CD4-positive, alpha-beta T cell treated with Interleukin-17A for 1 hour (primary cell): ENCODE measurements at places on chromosomes 11 and 22.

DNA sequence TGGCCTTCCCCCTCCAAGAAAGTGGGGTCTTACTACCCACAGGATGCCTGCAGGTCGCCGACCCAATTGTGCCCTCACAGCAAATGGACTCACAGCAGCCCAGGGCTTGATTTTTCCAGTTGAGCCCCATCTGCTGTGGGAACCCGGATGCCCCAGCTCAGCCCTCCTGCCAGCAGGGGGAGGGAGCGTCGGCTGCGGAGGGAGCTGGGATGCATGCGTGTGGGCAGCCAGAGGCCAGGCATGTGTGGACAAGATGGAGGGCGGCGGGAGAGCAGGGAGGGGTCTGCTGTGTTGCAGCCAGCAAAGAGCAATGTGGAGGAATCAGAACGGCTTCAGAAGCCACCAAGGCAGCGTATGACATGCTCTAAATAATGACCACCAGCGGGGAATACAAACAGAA lies 41.0 kb upstream of the EIF3D start:
- DNase-seq = no peak

DNA sequence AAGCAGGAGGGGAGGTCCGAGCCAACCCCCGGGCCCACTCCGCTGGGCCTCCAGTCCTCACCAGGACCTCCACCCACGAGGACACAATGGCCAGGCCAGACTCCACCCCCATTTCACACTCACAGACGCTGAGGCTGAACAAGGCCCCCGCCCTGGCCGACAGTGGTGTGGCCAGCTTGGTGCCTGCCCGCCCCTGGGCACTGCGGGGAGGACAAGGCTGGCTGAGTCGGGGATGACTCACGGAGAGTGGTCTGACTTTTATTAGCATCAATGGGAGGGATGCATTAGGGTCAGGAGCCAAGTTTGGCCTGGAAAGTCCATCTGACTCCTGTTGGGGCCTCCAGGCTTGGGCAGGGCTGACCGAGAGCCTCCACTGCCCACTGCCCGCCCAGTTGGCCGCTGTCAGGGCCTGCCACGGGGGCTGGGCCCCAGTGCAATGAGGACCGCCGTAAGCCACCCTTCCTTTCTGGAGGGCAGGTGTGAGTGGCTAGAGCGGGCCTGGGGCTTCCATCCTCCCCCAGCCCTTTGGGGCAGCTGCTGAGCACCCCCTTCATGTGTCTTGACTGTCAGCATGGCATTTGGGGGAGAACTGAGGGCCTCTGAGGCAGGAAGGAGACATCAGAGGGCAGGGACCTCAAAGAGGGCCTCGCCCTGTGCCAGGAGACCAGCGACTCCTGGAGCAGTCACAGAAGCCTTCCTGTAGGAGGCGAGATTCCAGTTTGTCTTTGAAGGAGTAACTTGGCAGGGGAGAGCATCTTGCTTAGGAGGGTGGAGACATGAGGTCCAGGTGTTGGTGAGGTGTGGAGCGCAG lies 10.6 kb downstream of the TSPAN32 start:
- no peak for DNase-seq

GRCh38 chr22:33969045-33969444 lies 48.8 kb upstream of the LARGE1 start:
- no peak for DNase-seq

GRCh38 chr11:32118025-32118974 lies 27.4 kb downstream of the RCN1 start:
- no peak for DNase-seq

DNA sequence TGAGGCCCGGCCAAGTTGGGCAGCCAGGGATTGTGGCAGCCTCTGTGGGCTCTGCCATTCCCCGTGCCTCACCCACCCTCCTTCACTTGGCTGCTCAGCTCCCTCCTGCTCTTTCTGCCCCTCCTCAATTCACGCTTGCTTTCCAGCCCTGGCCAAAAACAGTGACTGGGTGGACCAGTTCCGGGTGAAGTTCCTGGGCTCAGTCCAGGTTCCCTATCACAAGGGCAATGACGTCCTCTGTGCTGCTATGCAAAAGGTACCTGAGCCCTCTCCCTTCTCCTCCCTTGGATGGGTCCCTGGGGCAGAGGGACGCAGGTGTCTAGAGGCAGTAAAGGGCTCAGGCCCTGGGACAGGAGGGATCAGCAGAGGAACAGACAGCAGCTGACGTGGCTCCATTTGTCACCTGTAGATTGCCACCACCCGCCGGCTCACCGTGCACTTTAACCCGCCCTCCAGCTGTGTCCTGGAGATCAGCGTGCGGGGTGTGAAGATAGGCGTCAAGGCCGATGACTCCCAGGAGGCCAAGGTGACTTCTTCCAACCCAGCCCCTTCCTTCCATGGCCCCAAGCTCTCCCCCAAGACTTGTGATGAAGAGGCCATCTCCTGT lies 2.7 kb downstream of the FREY1 start:
- no peak for DNase-seq

DNA sequence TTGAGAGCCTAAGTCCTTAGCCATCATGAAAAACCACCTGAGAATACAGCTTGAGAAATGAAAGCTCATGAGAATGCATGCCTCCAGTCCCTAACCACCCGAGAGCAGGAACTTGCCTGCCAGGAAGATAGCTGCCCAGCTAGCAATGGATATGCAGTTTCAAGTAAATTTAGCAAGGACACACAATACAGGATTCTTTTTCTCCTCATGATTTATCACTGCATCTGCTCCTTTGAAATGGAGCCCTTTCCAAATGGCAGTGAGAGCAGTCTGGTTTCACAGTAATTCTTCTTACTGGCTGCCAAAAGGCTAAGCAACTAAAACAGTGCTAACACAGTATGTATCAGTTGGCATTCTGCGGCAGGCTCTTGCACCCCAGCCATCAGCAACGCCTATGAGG lies 109.9 kb downstream of the MICAL3 start:
- no peak for DNase-seq

DNA sequence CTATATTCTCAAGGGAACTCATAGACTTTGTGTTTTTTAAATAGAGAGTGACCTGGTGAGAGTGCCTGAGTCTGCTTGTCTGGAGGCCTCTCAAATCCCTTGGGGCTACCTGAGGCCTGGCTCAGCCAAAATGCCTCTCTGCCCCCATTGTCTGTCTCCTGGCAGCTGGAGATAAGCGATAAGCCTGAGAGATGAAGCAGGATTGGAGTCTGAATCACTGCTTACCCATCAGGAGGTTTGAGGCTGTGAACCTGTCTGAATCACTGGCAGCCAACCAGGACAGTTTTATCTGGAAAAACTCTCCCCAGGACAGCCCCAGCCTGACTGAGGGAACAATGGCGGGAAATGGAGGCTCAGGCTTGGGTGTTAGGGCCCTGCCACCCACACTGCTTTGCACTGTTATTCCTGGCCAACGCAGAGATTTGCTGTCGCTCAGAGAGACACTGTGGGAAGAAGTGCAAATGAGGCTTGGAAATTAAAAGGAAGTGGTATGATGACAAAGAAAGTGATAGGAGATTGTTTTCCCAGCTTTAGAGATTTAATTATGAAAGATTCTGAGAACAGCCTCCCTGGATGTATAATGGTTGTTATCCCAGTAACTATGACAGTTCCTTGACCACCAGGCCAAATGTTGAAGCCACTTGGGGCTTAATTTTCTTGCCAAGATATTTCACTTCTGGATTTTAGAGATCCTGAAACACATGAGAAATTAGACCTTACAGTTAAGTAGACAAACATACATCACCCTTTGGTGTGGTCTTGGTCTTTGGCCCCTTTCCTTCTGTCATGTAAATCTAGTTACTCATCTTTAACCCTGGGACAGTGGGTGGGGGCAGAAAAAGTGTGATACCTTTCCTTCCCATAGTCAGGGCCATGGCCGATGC lies 102.1 kb downstream of the RASSF10 start:
- no peak for DNase-seq

DNA sequence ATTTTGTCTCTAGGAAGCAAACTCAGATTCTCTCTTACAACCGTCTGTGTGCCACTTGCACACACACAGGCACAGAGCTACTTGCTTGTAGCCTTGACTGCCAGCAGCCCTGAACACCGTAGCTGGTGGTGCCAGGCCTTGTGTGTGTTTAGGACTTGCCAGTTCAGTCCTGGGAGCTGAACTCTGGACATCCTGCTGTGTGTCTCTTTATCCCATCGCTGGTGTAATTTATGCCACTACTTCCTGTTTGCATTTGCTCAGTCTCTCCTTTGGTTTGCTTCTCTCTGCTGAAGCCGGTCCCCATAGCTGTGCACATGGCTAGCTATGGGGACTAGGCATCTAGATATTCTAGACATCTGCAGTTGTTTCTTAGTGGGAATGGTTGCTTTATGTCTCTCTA lies 24.0 kb downstream of the MARK2 start:
- no peak for DNase-seq

GRCh38 chr22:34587357-34588356 lies 478.3 kb upstream of the ISX start:
- no peak for DNase-seq

DNA sequence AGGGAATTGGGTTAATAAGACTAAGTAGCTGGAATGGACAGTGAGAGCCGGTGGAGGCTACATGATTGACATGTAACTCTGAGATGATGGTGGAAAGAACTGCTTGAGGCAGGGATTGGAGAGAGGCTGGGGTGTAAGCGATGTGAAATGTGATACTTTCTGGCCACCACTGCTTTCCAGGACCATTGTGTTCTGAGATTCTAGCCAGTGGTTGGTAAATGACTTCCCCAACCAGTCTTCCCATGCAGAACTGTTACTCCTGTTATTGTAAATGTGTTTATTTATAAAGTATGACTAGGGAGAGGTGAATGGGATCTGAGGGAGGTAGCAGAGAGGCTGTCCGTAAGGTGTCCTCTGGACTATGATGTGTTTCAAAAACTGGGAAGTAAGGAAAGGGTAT lies 18.1 kb downstream of the EXT2 start:
- no peak for DNase-seq

GRCh38 chr11:1838077-1838425 lies 730 bp upstream of the TNNI2 start:
- DNase-seq = no peak

DNA sequence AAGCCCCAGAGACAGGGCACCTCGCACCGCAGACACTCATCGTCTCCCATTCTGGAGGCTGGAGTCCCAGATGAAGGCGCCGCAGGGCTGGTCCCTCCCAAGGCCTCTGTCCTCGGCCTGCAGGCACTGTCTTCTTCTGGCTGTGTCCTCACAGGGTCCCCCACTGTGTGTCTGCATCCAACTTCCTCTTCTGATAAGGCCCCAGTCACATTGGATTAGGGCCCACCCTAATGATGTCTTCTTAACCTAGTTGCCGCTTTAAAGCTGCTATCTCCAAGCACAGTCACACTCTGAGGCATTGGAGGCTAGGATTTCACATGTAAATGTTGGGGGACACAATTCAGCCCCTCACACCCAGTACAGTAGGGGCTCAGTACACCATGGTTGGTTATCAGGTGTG lies 48.9 kb downstream of the DHCR7 start:
- DNase-seq = no peak

DNA sequence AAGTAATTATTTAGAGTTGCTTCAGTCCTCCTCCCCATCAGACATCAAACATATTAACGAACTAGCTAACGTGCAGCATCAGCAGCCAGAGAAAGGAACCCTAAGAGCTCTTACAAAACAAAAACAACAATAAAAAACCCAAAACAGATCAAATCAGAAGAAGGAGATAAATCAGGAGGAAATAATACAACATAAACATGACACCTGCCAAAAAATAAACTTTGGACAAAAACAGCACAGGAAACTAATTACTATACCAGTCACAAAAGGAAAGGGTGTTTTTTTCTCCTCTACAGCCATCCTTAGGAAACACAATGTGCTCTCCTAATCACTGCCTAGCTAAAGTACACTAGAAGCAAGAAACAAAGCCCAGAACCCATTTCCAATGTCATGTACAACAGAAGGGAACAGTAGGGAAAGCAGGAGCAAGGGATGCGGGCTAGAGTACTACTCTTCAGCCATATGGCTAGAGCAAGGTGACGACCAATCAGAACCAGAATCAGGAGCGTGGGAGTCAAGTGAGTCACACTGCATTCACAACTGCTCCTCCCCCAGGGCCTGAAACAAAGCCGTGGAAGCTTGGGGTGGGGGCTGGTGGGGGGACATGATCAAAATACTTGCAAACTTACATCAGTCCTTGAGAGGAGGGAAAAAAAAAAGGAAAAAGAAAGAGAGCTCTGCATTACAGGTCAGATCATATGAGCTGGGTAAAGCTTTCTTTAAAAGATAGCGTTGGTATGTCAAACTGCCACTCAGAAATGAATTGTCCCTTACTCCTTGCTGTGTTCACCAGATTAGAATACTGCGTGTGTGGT lies 60.4 kb downstream of the LARGE2 start:
- no peak for DNase-seq

- DNase-seq = no peak
These were observed 23.7 kb downstream of the NCF4 start for GRCh38 chr22:36884349-36885158.

GRCh38 chr11:96246718-96247552 lies 96.1 kb downstream of the MAML2 start:
- DNase-seq = no peak

DNA sequence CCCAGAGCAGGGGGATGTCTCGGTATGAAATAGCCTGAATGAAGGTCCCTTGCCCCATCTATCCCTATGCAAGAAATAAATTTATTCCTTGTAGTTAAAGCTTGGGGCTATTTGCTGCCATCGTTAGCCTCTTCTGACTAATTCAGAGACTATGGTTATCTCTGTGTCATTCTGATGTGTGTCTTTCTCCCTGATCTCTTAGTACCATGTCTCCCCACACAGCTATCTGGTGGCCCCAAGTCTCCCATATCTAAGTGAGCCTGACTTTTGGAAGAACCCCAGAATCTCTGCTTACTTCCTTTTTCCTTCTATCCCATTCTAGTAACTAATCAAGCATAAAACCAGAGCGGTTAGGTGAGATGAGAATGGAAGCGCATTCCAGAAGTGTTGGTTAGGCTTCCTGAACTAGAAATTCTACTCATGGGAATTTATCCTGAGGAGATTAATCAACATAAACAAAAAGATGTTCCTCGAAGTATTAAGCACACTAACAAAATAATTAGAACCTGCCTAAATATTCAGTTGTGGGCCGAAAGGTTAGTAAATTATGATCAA lies 71.4 kb upstream of the BMAL1 start:
- DNase-seq = no peak

- no peak for DNase-seq
These were observed 37.5 kb downstream of the TPST2 start for GRCh38 chr22:26552466-26552865.

GRCh38 chr11:122127020-122127419 lies 11.0 kb upstream of the BLID start:
- no peak for DNase-seq

- no peak for DNase-seq
These were observed 13.4 kb downstream of the VWCE start for GRCh38 chr11:61281581-61282250.
